ENCODE measurements at places on chromosomes 5 and 9. TPM values are rescaled to one million over a fixed set of nuclear protein-coding genes. Genes with fewer than 3 reads are reported as not detected.

- DNase-seq: no peak
Measured at GRCh38 chr5:16064135-16064893, 115.3 kb downstream of the MARCHF11 start.

DNA sequence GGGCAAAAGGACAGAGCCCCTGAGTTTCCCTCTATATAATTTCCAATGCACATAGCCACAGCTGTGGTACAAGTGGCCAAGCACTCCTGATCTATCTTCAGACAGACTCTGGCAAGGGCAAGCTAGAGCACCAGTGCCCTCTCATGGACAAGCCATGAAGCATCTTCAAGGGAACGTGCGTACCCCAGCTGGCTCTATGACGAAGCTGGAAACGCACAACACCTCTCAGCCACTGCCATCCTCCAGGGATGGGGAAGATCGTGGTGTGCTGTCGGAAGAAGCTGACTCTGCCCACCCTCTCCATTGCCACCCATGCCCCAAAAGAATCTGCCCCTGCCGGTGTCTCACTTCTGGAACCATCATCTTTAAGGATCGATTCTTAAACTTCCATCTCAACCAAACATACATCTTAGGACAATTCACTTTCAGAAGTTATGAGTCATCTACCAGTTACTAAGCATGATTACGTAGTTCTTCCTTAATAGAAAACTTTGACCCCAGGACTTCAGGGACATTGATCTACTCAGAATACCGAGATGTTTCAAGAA is 482.9 kb downstream of the AGTPBP1 start:
- DNase-seq: peak; percentile 69

DNA sequence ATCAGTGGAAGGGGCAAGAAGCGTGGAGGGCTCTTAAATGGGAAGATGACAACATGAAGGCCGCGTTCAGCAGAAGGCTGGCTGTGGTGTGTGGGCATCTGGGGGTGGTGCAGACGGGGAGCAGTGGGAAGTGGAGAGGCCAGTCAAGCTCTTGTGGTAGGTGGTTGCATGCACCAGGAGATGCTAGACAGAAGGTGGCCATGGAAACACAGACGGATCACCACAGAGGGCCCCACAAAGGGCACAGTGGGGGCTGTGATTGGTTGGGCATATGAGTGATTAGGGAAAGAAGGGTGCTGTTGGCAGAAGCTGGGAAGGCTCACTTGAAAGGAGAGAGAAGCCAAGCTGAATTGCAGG is 14.7 kb downstream of the MTMR12 start:
- DNase-seq: no peak

- no peak for DNase-seq
Measured at GRCh38 chr9:136031741-136032730, 63.1 kb downstream of the NACC2 start.

DNA sequence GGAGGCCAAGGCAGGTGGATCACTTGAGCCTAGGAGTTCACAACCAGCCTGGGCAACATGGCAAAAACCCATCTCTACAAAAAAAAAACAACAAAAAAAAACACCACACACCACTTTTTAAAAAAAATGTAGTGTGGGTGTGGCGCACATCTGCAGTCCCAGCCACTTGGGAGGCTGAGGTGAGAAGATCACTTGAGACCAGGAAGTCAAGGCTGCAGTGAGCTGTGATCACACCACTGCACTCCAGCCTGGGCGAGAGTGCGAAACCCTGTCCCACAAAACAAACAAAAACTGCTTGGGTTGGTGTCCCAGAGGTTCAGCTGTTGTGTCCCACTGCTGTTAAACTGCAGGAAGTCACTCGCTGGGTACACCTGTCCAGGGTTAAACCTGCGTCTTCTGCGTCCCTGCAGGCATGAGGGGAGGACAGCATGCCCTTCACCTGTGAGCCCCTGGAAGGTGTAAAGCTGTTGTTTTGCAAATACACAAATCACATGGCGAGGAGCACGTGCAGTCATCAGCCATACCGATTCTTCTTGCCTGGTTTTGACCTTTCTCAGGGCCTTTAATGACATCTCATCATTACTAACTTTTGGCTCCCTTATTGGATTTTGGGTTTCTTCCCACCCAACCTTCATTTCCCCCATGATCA is 29.3 kb upstream of the CLPTM1L start:
- DNase-seq: no peak

- no peak for DNase-seq
Measured at GRCh38 chr5:5370059-5370774, 52.3 kb upstream of the ICE1 start.

- no peak for DNase-seq
Measured at GRCh38 chr9:13816837-13817236, 497.1 kb downstream of the NFIB start.

DNA sequence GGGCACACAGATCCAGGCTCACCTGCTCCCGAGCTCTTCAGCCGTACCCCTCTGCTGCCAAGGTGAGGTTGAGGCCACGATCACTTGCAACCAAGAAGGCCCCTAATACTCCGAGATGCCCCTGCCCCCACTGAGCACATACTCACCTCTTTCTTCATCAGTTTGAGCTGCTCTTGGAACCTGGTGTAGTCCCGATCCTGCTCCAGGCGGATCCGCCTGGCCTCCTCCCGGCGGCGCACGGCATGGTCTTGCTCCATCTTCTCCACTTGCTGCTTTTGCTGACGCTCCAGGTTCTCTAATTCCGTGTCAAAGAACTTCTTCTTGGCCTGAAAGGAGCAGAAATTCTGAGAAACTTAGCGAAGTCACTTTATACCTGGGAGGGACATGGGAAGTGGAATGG is 75.7 kb upstream of the FBXW11 start:
- no peak for DNase-seq

GRCh38 chr5:10518347-10518746 is 45.5 kb upstream of the ANKRD33B start:
- DNase-seq: no peak

- no peak for DNase-seq
Measured at GRCh38 chr5:77282337-77283027, 72.0 kb downstream of the PDE8B start.

GRCh38 chr9:134283692-134284265 is 42.5 kb upstream of the RXRA start:
- no peak for DNase-seq

DNA sequence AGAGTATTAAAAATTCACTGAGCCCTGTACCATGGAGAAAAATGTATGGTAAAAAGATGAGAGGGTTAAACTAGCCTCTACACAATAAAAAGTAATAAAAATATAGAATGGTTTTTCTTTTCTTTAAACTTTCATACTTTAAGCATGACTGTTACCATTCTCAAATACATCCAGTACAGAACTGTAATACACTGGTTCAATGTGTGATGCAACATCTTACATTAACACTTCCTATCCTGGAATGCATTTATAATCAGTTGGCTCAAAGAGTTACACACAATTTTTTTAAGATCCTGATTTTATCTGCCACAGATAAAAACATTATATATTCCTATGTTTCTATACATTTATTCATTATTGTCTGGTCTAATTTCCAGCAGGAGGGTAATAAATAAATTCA is 4.7 kb downstream of the GNAQ start:
- no peak for DNase-seq

DNA sequence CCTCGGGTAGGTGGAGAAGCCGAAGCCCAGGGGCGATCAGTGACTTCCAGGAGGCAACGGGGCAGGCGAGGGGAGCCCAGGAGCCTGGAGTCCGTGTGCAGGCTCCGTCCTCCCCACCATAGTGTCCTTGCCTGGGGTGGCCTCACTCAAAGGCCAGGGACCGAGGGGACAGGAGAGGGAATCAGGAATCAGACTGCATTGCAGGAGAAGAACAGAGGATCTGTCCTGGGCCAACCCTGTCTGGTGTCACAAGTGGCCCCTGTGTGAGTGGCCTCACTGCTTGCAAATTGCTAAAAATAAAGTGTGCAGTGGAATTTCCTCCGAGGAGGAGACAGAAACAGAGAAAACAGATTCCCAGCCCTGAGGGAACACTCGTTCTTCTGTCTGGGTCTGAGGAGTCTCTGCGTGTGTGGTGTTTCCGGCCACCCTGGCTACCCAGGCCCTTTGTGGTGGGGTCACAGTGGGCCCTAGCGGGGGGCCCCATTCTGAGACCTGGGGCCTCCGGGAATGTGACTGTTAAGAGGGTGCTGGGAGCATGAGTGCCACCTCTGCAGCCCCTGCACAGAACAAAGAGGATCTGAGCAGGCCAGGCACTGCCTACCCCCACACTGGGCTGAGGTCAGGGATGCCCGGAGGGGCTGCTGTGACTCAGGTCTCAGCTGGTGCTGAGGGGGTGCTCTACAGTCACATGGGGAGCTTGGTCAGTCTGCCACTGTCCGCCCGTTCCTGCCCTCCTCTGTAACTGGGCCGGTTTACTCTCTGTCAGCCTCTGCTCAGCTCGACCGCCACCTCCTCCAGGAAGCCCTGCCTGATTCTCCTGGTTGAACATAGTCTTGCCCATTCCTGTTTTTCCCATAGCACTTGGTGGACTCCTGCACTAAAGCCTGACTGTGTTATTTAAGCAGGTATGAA is 7.4 kb downstream of the TRAF1 start:
- DNase-seq: no peak

DNA sequence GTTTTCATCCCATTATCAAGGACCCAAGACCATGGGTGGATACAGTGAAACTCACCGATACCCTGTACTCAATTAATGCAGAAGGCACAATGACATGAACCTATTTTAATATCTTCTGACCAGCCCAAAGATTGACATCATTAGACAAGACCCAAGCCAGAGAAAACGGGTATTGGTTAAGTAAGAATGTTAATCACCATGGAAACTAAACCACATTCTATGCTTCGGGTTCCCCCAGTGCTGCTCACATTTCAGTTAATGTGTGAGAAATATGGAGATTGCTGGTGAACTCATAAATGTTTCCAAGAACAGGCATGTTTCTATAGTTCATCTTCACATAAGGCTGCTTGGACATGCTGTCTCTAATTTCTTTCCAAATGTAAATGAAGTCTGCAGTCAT is 77.0 kb downstream of the IRX2 start:
- DNase-seq: no peak

Gene SELENOP
- 501 TPM for polyA plus RNA-seq

Gene SLCO6A1
- polyA plus RNA-seq: not detected

Gene PCDHB7
- polyA plus RNA-seq: 4.9 TPM

Gene WDR38
- 0.27 TPM for polyA plus RNA-seq

All from right renal pelvis (tissue), 4 donors.